Hematopoietic multipotent progenitor cell treated with erythropoietin and hydrocortisone succinate and interleukin-3 and kit ligand, for 8 days (in vitro differentiated cells): ENCODE measurements at places on chromosomes 3 and 15.

- DNase-seq: peak; percentile 49
Measured at GRCh38 chr15:65212097-65212496, 824 bp upstream of the CILP start.

GRCh38 chr3:38383156-38383875 lies 36.7 kb downstream of the XYLB start:
- no peak for DNase-seq

DNA sequence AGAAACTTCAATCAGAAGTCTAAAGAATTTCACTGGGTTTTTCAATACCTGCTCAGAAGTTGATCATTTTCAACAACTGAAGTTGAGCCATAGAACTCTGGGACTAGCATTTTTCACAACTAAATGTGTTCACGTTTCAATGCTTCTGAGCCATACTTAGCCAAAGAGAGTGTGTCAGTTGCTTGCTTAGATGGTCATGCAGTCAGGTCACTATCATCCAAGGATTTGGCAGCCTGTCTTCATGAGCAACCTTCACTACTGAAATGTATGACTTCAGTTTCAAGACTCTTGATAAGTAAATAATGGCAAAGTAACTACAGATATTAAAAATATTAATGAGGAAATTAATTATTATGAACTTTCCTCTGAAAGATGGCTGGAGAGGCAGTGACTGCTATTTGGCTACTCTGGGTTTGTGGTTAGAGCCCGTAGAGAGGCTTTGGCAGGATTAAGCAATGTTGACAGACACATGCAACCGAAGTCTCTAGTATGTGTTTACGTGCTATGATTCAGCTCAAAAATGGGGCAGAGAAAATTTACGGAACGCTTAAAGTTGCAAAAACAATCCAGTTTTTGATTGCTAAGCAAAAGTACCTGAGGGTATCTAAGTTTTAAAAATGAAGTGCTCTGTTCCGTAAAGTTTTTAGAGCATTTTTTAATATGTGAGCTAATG lies 133.8 kb downstream of the GMNC start:
- DNase-seq: no peak

GRCh38 chr3:52277972-52278509 lies 408 bp downstream of the WDR82 start:
- DNase-seq: peak; percentile 70

DNA sequence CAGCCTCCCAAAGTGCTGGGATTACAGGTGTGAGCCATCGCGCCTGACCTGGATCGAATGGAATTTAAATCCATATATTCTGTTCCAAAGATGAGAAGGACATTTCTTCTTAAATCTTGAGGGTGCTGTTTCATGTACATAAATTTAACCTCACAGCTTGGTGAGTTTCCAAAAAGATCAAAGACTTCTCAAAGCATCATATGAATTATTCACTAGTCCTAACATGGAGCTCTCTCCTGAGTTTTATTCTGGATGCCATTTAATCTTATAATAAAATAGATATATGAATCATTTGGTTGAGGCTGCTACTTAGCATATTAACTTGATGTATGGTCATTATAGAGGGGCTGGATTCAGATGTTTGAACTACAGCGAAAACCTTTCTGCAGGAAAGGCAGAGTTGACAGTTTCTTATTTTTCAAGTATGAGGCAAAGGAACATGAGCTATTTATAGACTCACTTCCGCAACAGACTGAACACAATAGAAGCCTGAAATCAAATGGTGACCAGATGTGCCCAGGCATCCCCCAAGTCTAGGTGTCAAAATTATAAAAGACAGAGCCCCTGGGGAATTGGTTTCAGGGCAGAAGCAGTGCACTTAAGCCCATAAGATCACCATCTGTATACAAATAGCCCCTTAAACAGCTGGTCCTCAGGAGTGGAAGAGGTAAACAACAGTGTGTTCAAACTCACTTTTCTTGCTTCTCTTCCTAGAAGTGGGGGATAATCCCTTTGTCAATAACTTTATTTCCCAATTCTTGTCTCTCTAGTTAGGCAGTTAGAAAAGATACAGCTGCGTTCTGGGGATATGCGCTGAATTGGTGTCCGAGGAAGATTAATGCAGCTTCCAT lies 29.7 kb downstream of the STARD9 start:
- DNase-seq: no peak

GRCh38 chr3:126743781-126744180 lies 39.7 kb downstream of the CHCHD6 start:
- DNase-seq: no peak

DNA sequence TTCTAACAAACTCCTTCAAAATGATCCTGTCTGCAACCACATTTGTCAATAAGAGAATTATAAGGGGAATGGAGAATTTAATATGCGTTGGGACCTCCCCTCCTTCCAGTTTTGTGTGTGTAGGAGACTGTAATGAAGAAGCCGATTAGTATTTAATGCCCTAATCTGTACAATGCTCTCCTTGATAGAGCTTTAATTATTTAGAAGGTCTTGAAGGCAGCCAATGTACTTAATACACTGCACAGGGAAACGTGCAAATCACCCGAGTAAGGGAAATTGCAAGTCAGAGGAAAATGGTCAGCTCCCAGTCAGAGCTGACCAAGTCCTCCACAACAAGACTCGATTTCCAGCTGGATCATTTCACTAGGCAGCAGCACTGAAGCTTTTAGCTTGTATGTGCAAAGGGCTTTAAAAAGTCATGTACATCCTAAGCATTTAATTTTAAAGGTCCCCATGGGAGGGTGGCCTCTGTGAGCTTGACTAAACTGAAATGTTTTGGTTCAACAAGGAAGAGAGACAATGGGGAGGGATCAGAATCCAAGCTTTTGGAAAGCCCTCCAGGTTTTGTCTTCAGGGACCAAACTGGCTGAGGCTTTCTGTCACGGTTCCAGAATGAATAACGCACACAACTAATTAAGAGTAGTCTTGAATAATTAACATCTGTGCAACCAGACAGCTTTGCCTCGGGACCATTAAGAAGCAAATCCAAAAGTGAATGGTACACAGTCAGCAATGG lies 159.8 kb upstream of the MITF start:
- no peak for DNase-seq

- no peak for DNase-seq
Measured at GRCh38 chr15:90004252-90004651, 3.1 kb downstream of the ZNF710 start.

DNA sequence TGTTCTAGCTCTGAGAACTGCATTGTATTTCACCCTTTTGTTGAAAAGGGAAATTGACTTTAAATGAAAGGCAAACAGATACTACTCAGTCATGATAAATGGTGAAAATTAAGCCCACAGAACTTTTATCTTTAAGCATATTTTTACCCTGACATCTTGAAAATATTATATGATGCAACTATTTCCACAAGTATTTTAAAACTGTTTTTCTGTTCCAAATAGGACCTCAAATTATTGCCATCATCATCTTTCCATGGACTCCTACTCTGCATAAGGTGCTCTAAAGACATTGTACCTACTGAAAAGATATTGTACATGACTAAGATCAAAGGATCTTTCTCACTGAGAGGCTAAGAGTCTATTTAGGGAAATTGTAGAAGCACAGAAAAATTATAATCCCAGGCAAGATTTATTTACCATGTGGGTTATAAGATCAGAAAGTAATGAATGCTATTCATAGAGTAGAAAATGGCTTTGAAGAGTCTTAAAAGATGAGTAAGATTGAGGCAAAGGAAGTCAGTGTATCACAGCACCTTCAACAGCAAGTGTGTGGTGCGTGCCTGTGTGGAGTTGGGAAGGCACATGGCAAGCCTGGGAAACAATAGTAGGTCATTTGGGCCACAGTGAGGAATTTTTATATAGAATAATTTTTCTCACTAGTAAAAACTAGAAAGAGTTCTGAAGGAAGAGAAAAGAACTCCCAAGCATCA lies 68.8 kb downstream of the VGLL3 start:
- DNase-seq: no peak

- DNase-seq: no peak
Measured at GRCh38 chr15:39499681-39500080, 81.2 kb upstream of the THBS1 start.
